ENCODE measurements at places on chromosomes 7 and 10.

GRCh38 chr10:10796061-10796773, 221.5 kb upstream of the CELF2 start:
- no peak for DNase-seq

DNA sequence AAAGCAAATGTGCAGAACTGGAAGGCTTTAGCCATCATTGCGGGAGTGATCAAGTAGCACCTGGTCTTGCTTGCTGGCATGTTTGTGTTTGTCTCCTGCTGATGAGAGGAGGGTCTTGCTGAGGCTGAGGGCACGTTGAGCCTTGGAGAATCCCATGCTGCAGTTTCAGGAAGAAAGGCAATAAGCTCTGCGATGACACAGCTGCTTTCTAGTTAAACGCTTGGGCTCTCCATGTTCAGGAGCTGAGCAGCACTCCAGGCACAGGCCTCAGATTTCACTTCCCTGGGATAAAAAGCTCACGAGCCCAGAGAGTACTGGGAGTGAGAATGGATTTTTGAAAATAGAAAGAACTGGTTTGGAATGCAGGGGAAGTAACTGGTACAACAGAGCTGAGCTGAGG, 100.8 kb downstream of the LRRC18 start:
- no peak for DNase-seq

- no peak for DNase-seq
Measured at GRCh38 chr7:100897772-100898454, 2.2 kb upstream of the ACHE start.

DNA sequence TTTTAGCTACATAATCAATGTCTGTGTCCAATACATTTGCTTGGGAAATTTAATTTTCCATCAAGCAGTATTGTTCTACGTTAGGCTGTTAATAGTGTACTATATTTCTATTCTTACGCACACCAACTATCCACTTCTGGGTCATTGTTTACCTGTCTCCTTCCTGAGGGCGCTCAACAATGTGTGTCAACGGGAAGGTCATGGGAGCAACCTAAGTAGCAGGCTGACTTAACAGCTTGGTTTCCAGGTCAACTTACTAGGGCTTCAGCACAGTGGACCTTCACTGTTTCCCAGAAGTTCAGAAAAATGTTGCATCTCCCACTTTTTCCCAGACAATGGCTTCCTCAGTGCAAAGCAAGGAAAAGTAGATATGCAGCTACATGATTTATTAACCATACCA, 13.7 kb downstream of the THSD7A start:
- no peak for DNase-seq

GRCh38 chr7:47493976-47494911, 87.7 kb downstream of the TNS3 start:
- no peak for DNase-seq

DNA sequence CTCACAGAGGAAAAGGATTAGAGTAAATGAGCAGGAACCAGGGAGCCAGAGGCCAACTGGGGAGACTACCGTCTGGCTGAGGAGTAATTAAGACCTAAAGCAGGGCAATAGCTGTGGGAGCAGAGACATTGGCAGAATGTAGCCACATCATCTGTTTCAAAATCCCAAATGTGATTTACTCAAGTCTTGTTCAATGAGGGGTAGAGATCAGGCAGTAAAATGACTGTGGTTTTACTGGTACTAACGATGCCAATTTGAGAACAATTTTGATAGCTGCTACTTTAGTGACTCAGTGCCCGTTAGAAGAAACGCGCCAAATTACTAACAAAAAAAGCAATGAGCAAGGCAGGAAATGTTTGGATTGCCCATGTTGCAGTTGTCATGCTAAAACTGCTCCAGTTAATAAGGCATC, 12.7 kb upstream of the MIOS start:
- DNase-seq, result no peak

DNA sequence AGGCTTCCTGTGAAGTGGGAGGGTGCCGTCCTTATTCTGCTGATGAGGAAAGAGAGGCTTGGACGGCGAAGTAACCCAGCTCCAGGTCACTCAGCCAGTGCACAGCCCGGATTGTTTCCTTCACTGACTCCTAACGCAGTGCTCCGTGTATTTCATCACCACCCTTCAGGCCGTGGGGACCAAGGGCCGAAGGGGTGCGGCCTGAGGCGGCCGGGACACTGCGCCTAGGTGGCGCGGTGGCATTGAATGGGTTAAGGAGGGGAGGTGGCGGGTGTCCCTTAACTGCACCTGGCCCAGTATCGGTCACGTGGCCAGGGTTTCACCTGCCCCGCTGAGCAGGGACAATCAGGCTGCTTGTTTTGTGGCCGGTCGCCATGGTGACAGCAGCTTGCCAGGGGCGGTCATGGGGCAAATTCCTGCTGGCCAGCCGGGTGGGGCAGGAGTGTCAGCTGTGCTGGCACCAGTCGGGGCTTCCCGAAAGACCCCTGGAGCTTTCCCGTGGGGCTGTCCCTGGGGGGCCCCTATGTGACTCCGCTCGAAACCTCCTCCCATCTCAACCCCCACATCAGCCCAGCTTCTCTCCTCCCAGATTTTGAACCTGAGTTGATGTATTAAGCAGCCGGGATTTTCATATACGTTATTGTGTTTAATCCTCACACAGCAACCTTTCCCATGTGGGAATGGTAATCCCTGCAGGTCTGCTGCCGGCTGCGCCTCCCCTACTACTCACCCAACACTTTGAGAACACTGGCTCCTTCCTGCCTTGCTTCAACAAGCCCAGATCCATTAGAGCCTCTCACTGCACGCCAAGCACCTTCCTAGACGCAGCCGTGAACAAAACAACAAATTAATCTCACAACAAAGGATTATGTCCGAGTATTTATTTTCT, 4.4 kb upstream of the ABHD11 start:
- peak; percentile 86 for DNase-seq

DNA sequence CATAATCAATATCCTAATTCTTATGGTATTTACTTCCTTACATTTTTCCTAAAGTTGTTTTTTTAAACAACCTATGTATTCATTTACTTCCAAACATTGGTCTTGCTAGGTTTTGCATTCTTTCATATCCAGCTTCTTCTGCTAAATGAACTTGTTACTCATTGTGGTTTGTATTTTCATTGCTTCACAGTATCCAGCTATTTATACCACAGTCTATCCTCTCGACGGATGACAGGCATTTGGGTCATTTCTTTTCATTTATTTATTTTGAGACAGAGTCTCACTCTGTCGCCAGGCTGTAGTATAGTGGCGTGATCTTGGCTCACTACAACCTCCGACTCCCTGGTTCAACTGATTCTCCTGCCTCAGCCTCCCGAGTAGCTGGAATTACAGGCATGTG, 66.8 kb downstream of the CCDC6 start:
- DNase-seq, result no peak

- no peak for DNase-seq
Measured at GRCh38 chr10:62761115-62761514, 43.4 kb upstream of the ADO start.

DNA sequence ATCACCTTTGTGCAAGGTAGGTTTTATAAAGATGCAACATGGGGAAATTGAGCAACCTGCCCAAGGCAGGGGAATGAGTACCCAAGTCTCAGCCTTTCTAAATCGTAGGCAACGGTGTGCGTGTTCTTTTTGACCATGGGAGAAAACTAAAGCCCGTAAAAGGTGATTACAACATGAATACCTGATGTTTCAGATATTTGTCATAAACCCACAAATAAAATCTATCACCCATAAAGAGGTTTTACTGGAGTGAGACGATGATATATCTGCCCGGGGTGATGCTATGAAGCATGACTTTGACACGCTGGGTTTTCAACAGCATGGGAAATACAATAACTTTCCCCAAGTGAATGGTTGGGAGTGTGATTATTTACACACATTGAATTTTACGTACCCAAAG, 406.3 kb upstream of the KLF6 start:
- DNase-seq, result no peak

- DNase-seq, result no peak
Measured at GRCh38 chr7:80900583-80901576, 18.0 kb downstream of the SEMA3C start.

Data from suprapubic skin (tissue), 4 donors.